Cerebellum (tissue), 4 donors: ENCODE measurements at places on chromosomes 7 and 10. TPM values are rescaled to one million over a fixed set of nuclear protein-coding genes. Genes with fewer than 3 reads are reported as not detected.

GRCh38 chr10:103910442-103911012 is 7.5 kb downstream of the STN1 start:
- no peak for DNase-seq

DNA sequence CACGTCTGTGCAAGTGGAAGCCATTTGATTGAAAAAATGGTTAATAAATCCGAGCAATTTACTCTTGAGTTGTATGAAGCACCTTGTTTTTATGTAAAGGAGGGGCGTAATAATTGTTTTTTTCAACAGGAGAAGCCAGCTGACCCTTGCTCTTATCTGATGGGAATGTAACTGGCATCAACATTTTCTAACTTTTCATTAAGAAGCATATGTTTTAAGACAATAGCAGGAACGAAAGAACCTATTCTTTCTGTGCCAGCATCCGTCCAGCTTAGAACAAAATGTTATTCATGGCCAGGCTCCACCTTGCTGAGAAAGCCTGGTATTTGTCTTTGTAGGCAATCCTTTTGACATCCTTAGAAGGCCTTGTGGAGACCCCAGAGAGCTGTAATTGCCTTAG is 22.2 kb upstream of the AFAP1L2 start:
- DNase-seq, result no peak

Gene GIMAP4
- 6.4 TPM for total RNA-seq

DNA sequence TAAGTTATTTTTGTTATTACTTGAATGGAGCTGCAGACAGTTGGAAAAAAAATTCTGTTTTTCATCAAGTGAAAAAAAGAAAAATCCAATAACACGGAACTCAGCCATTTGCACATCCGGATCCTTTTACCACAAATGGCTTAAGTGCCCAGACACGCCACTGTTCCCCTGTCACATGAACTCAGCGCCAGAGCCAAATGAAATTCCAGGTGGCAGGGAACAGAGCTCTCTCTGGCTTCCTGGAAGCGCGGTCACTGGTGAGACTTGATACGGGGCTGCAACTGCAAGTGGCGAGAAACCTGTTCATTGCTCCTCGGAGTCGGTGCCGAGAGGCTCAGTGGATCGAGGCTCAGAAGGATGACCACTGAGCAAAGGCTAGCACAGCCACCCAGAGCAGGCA is 60.8 kb upstream of the NPTX2 start:
- no peak for DNase-seq

Gene PTPRN2
- total RNA-seq, result 35.7 TPM

Gene TET1
- 41.6 TPM for total RNA-seq

DNA sequence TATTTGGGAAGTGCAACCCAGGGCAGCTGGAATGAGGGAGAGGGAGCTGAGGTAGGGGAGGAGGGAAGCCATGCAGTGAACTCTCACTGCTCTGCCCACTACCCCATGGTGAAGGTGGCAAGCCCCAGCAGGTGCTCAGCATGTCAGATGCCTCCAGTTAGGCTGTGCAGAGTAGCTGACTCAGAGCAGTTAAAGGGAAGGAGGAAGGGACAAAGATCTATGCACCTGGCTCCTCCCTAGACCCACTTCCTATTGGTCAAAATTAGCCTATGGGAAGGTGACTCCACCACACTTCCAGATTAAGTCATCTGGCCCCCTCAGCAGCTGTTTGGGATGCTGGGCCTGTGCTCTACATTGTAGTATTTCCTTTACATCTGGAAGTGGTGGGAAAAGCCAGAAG is 125.7 kb upstream of the MTPN start:
- DNase-seq, result no peak

Gene ENTPD1
- 12.2 TPM for total RNA-seq

DNA sequence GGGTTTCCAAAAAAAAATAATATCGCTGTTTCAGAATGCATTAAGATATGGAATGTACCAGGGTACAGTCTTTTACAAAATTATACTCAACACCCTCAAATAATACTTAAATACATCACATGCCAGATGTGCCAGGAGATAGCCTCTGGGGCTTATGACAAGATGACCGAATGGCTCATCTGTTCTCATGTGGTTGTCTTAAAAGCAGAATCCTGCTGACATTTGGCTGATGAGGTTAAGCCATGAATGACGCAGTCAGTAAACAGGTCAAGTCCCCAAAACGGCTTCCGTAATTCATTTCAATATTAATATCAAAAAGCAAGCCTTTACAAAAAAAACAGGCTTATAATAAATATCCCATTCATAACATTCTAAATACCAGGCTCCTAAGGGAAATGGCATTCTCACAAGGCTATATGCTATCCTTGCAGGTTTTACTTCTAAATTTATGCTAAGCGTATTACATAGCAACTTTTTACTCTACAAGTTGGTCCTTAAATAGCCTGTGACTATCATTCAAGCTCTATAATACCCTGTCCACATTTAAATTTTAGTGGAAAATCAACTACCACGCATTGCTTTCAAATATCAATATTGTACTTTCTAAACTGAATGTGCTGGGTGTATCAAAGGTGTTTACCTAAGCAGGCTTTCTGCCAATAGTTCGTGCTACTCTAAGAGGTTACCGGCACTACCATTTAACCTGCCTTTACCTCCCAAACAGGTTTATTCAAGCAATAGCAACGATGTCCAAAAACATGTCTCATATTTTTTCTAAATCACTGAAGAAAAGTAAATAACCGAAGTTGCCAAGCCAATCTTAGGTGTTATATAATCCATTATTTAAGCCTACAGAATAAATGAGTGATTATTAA is 15.6 kb downstream of the SMURF1 start:
- DNase-seq, result no peak

GRCh38 chr10:15440204-15440711 is 69.2 kb upstream of the FAM171A1 start:
- DNase-seq, result peak; percentile 57

Gene GCK
- total RNA-seq, result 7.7 TPM

Gene FOXK1
- 32.2 TPM for total RNA-seq

DNA sequence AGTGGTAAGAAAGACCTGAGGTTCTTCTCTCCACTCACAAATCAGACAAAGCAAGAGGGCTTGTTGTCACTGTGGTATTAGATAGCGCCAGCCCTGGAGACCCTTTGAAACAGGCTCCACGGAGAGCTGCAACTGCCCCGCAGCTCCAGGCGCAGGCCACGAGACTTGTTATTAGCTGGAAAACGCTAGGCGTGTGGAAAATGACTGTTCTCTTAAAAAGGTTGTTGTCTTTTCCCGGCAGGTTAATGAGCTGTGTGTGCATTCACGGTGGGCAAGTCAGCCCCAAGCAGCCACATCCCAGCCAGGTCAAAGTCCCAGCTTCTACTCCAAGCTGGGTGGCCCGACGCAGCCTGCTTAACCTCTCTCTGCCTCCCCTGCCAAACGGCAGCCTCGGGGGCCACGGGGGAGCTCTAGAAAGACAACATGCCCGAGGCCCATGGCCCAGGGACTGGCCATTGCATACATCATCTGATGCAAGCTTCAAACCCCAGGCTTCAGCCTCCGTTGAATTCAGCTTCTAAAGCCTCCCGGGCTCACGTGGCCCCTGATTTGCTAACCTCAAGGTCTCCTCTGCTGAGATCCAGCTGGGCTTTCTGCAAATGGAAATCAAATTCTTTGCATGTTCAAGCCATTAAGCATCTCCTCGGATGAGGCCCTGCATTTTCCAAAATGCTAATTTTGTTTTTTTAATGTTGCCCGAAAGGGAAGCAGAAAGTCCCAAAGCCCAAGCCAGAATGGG is 61.3 kb upstream of the DNAAF5 start:
- no peak for DNase-seq

GRCh38 chr7:30879139-30880124 is 32.2 kb upstream of the AQP1 start:
- DNase-seq, result no peak

Gene CFTR
- total RNA-seq, result 5.3 TPM

Gene C10orf95
- not detected for total RNA-seq

Gene SLC26A5
- 0.18 TPM for total RNA-seq
